Suppressor macrophage treated with lipopolysaccharide for 1 hour (primary cell): ENCODE measurements at places on chromosomes 12 and 14.

DNA sequence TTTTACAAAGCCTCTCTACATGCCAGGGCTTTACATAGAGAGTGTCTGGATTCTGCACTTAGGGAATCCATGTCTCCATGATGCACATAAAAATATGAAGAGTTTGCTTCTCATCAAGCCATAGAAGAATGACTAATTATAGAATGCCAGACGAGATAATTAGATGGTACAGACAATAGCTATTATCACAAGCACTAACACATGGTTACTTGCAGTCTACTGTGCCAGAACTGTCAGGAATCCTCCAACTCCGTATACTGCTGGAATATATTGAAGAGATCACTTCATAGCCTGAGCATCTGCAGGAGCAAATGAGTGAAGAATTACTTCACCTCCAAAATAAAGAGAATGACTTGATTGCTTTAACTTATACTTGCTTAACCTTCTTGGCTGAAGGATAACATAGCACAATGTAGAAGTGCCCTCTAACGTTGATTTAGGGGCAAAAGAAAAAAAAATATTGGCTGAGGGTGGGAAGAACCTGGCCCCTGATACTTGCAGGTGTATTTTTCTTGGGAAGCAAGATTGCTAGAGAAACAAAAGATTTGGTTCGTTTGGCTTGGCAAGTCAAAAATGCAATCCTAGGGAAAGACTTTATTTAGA lies 272.8 kb upstream of the FAR2 start:
- no peak for DNase-seq

GRCh38 chr12:44019118-44019517 lies 183.2 kb downstream of the TMEM117 start:
- no peak for DNase-seq

DNA sequence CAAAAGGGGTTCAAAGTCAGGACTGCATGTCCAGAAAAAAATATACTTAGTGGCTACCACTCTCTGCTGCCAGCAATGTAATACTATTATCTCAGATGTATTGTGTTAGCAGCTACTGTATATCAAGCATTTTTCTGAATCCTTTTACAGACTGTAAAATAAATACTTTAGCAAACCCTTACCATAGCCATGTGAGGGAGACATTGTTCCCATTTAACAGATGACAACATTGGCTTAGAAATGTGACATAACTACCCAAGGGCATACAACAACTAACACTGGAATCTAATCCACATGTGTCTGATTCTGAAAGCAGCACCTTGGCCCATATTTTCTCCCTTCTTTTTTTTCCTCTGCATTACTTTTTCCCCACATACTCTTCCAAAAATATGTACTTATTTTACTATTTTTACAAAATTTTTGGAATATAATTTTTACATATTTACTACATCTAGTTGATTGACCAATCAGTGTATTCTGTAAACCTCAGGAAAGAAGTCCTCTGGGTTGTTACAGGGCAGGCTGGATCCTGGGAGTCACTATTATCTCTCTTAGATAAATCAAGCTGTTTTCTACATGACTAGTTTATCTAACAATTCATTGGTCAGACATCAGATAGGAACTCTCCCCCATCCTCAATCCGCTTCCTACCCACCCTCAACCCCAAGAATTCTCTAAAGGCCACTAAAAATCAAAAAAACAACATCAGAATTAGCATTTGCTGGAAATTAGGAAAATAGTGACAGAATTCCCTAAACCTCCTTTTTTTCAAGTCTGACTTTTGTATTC lies 154.1 kb downstream of the BTG1 start:
- DNase-seq: peak; percentile 54

DNA sequence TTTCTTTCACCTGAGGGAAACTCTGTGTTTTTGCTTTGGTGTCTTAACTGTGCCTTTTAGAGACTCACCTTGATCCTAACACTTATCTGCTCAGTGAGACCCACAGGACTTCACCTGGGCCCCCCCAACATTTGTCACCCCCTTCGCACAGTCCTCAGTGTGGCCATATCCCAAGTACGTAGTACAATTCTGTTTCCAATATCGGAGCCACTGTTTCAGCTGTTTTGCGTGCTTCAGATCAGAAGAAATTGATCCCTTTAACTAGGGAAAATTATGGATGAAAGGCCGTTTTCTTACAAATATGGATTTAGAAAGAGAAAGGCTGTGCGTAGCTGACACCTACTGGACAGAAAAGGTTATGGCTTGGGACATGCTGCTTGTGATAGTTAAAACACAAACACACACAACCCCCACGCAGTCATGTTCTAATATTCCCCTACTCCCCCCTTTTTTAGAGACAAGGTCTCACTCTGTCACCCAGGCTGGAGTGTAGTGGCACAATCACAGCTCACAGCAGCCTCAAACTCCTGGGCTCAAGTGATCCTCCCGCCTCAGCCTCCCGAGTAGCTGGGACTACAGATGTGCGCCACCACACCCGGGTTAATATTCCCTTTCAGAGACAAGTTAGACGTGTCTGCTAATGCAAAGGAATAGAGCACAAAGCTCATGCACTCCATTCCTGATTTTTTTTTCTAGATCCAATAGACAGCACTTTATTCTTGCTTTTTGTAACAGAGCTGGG lies 3.6 kb upstream of the SLC7A8 start:
- DNase-seq: peak; percentile 83

GRCh38 chr12:27644158-27644845 lies 51.9 kb upstream of the REP15 start:
- DNase-seq: no peak

GRCh38 chr12:48184549-48184922 lies 1.1 kb downstream of the CCDC184 start:
- DNase-seq: no peak

DNA sequence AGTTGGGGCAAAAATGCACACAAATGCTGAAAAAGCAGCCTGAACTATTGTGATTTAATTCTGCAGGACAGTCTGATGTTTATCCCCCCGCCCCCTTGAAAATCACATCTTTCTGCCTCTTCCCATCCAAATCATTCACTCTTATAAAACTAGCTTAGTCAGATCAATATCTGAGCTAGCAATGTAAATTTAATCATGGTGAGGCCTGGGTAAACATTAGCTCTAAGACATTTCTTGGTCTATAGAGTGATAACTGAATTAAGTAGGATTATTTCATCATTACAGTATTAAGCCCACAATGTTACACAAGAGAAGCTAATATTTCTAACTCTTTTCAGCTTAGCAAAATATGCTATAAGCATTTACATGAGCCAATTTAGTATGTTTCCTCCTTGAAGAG lies 9.1 kb upstream of the PCED1B start:
- DNase-seq: no peak

DNA sequence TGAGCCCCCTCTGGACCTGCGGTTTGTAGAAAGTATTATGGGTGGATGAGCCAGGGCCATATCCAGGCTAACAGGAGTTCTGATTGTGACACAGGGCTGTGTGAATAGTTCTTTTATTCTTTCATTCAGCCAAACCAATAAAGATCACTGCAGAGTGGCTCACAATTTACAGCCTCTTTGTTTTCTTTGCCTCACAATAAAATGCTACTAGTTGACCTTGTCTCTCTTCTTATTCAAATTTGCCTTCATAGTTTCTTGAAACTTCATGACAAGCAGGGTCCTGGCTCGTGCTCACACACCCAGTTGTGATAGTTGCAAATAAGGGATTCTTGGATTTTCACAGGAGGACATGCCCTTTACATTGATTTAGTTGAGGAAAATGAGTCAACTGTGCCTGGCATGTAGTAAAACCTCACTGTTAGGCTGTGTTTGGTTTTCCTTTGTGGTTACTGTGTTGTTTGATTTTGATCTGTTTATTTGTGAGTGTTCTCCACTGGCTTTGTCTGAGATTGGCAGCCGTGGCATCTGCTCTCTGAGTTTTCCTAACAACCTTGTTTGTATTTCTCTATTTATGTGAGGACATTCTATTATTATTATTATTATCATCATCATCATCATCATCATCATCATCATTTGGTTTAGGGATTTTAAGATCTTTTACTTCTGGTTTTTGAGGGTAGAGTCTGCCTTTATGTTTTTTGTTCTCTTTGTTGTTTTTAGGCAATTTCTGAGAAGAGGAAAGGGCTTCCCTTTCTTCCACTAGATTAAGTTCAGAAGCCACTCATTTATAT lies 2.7 kb upstream of the KRT6B start:
- DNase-seq: no peak

GRCh38 chr12:12467688-12468261 lies 94.9 kb downstream of the DUSP16 start:
- DNase-seq: peak; percentile 23

- no peak for DNase-seq
Measured at GRCh38 chr14:24542346-24542936, 33.6 kb downstream of the CTSG start.

DNA sequence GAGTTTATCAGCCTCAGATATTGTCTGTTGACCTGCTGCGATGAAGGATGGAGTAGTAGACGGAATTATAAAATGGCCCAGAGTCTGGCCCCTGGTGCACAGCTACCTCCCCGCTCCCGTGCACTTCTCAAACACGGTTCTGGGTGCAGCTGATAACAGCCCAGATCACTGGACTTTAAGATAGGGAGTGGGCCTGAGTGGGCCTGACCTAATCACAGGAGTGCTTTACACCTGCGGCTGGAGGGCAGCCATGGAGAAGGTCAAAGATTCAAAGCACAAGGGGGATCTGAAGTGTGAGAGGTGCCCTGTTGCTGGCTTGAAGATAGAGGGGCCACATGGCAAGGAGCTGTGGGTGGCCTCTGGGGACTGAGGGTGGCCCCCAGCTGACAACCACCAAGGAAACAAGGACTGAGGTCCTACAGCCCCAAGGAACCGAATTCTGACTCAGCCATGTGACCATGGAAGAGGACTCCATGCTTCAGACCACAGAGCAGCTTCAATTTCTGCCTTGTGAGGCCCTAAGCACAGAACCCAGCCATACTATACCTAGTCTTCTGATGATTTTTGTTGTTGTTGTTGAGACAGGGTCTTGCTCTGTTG lies 113.4 kb downstream of the ZNF664 start:
- no peak for DNase-seq

GRCh38 chr14:89681086-89682018 lies 264.3 kb upstream of the FOXN3 start:
- peak; percentile 66 for DNase-seq

GRCh38 chr12:54486173-54486867 lies 11.2 kb upstream of the NCKAP1L start:
- DNase-seq: no peak

DNA sequence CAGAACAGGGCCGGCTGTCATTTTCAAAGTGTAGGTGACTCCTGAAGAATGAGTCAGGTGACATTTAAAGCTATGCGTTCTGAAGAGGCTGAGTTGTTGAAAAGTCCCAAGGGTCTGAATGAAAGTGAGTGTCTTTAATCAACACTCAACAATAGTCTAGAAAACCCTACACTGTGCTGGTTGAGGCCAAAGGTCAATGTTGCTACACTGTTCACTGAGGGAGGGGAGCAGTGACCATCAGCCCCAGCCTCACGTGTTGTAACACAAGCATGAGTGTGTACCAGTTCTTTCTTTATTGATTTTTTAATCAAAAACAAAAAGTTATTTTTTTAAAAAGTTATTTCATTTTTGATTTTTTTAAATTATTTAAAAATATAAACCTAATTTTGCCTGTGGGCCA lies 418.8 kb upstream of the LRFN5 start:
- no peak for DNase-seq

- DNase-seq: no peak
Measured at GRCh38 chr12:123952037-123952436, 20.6 kb downstream of the CCDC92 start.

- peak; percentile 48 for DNase-seq
Measured at GRCh38 chr12:65825507-65826352, 1.4 kb downstream of the HMGA2 start.

- DNase-seq: peak; percentile 77
Measured at GRCh38 chr12:110600254-110600653, 13.7 kb upstream of the TCTN1 start.

GRCh38 chr14:70955543-70956480 lies 48.6 kb downstream of the PCNX1 start:
- peak; percentile 61 for DNase-seq

GRCh38 chr14:102184316-102185035 lies 44.8 kb downstream of the WDR20 start:
- no peak for DNase-seq

DNA sequence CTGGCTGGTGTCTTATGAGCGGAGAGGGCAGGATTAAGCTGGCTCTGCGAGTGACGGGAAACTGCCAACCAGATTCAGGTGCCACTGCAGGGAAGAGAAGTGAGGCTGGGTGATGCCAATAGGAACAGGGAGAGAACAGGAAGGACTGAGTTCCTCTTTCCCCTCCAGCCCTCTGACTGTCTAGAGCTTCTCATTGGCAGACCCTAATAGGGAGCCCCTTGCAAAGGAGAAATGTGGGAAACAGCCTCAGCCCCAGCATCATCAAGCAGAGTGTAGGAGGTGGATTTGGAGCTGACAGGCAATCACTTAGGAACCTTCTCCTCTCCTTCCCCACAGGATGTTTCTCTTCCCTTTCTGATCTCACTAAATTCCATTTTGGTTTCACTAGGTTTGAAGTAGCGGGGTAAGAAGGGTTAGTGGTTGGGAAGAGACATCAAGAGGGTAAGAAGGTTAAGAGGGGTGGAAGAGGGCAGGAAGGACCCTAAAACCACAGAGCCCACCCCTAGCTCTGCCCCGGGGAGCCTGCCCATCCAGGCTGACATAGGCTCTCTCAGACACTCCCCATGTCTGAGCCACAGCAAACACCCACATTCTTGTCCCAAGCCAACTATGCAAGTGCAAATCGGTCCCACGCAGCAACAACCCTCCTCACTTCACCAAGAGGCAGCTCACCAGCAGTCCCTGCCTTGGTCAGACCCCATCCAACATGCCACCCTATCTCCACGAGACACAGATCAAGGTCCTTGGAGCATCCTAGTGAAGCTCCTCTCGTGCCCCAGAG lies 111.1 kb downstream of the STAB2 start:
- peak; percentile 28 for DNase-seq

DNA sequence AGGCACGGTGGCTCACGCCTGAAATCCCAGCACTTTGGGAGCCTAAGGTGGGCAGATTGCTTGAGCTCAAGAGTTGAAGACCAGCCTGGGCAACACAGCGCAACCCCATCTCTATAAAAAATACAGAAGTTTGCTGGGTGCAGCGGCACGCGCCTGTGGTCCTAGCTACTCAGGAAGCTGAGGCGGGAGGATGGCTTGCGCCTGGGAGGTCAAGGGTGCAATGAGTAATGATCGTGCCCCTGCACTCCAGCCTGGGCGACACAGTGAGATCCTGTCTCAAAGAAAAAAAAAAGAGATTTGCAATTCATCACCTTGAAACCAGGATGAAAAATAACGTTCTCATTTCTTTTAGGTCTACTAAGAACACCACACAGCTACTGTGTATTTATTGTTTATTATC lies 4.0 kb downstream of the STX2 start:
- peak; percentile 65 for DNase-seq

DNA sequence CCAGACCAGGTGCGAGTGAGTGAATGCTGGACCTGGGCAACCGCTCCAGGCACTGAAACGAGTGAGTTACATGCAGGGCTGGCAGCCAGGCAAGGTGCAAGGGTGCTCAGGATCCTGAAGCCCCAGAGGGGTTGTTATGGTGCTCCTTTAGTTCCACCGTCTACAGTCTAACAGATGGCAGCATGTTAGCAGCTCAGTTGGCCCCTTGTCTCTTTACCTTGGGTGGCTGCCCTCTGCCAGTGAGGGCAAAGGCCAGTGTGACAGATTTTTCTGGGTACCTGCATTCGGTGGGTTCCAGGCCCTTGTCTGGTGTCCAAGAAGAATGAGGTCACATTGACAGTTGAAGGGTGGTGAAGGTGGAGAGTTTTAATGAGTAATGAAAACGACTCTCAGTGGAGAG lies 106.8 kb downstream of the SLCO1B3 start:
- no peak for DNase-seq

GRCh38 chr14:45078323-45078722 lies 5.6 kb upstream of the PRPF39 start:
- no peak for DNase-seq

- DNase-seq: no peak
Measured at GRCh38 chr12:116800918-116801317, 62.8 kb downstream of the RNFT2 start.

GRCh38 chr14:51716610-51717009 lies 64.9 kb downstream of the FRMD6 start:
- DNase-seq: no peak
